NCI-H2081 treated with DMSO at 0.1 percent for 48 hours (cell line): ENCODE measurements at places on chromosomes 3 and 15.

DNA sequence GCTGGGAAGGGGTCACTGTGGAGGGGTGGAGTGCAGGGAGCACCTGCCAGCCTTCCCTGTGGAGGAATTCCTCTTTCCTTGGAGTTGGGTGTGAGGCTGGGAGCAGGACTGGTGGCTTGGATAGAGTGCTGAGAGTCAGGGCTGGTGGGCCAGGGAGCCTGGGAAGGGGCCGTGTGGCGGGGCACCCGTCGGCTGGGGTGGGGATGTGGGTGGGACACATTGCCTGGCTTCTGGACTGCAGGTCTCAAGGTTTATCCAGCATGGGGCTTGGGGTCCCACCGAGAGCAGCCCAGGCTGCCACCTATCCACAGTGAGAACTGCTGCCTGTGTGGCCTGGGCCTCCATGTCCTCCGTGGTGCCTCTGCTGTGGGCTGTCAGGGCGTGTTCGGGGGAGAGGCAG lies 4.7 kb downstream of the PLXNA1 start:
- no peak for DNase-seq

DNA sequence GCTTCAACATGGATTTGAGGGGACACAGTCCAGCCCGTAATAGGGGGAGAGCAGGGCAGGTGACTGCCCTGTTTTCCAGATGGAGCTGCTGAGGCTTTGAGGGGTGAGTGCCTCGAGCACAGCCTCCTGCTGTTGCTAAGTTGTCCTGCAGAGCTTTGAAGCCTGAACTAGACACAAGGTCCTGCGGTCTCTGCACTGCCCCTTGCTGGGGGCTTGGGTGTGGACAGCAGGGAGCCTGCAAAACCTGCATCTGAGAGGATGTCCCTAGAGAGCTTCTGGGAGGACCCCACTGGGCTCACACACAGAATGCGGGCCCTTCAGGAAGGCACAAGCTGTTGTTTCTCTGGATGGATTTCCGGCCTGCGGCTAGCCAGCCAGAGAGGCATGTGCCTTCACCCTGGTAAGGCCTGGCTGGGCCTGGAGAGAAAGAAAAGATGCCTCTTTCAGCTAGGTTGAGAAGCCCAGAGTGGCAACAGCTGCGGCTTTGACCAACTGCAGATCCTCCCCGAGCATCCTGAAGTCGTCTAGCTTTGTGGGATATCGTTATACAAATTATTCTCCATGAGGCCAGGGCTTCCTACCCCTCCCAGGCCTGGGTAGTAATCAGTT lies 226.2 kb downstream of the SLCO3A1 start:
- no peak for DNase-seq

DNA sequence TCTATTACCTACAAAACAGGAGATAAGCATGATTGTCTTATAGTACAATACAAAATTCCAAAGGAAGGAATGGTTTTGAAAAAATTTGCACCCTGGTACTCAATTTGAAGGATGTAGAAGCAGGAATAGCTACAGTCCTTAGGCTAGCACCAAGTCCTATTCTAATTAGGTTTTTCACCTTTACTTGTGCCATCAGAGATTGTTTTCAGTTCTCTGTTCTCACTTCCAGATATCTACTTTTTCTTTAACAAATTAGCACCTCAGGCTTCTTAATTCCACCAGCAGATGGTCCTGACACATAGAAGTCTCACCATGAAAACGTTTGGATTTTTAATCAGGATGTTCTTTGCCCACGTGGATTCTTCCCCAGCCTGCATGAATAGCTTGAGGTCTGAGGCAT lies 43.8 kb downstream of the IL5RA start:
- DNase-seq, result no peak

DNA sequence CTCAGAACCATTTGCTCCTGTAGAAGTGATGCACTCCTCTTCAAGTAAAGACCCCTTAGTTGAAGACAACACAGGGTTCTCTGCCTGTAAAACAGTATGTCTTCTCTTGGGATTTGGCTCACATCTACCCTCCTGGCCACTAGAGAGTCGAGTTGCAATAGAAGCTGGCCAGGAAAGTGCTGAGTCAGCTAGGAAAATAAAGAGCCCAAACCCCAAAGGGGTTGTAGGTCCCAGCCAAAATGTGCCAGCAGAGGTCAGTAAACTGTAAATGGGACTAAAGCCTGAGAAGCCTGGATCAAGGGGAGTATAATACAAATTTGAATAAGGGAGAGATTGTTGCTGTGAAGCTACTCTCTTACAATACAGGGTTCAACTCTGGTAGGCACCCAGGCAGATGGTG lies 37.2 kb upstream of the THBS1 start:
- DNase-seq, result no peak

GRCh38 chr3:71962561-71963240 lies 177.8 kb upstream of the PROK2 start:
- peak; percentile 26 for DNase-seq

- no peak for DNase-seq
Observed at GRCh38 chr3:142035308-142035922, 113.9 kb downstream of the TFDP2 start.

- no peak for DNase-seq
Observed at GRCh38 chr3:73586190-73586589, 38.6 kb downstream of the PDZRN3 start.

DNA sequence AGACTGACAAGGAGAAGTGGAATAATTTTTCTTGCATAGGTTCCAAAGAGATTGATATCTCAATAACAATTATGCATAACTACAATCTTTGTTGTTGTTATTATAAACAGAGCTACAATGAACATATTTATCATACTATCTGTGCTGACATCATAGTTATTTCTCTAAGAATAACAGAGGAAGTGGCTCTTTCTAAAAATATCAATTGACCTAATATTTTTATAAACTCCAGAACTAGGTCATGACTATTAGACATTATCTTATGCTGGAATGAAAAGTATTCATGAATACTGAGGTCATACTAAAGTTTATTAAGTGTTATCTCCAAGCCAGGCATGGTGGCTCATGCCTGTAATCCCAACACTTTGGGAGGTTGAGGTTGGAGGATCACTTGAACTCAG lies 114.1 kb downstream of the DCLK3 start:
- no peak for DNase-seq

- DNase-seq, result no peak
Observed at GRCh38 chr3:111315930-111316587, 225.9 kb upstream of the CD96 start.

- DNase-seq, result no peak
Observed at GRCh38 chr3:189212681-189213080, 40.9 kb downstream of the TPRG1 start.

GRCh38 chr3:155307183-155307582 lies 13.7 kb upstream of the STRIT1 start:
- DNase-seq, result no peak

- no peak for DNase-seq
Observed at GRCh38 chr15:97921296-97921865, 39.1 kb upstream of the ARRDC4 start.

DNA sequence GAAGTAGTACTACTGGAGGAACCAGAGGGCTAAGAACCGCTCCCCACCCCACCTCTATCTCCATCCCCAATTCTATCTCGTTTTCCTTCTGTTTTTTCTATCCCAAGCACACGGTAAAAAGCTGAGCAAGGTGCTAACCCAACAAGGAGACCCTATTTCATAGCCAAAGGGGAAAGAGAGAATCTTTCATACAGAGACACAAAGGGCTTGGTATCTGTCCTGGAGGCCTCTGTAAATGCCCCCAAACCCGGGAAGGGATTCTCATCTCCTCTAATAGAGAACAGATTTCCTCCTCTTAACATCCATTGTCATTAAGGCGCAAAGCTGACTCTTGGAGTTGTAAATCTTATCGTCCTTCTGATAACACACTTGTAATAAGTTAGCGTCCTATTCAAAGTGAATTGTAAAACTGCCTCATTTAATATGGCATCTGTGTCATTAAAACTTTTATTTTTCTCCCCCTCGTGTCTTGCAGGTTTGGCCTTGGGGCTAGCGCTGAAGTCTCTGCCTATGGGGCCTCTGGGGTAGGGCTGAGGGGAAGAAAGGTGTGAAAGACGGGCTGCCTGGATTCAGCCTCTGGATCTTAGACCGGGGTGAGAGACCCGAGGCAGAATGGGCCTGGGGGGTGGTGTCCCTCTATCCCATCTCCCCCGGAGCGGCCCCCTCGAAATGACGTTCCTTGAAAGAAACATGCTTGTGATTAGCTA lies 12.1 kb downstream of the NR2F2 start:
- DNase-seq, result no peak

GRCh38 chr3:51591231-51591630 lies 52.7 kb downstream of the RAD54L2 start:
- DNase-seq, result no peak

DNA sequence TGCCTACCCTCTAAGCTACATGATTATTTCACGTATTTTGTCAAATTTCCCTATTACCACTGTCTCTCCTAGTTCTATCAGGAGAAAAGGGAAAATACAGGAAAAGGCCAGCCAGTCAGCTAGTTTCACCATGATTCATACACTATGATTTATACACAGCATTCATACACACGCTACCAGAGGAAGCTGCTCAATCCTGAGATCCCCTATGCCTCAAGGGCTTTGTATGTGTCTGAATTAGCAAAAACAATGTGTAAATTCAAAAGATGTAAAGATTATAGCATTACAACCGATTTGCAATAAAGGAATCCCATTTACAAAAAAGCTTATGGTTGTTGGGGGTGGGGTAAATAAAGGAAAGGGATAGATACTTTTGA lies 3.1 kb upstream of the ACKR4 start:
- no peak for DNase-seq

DNA sequence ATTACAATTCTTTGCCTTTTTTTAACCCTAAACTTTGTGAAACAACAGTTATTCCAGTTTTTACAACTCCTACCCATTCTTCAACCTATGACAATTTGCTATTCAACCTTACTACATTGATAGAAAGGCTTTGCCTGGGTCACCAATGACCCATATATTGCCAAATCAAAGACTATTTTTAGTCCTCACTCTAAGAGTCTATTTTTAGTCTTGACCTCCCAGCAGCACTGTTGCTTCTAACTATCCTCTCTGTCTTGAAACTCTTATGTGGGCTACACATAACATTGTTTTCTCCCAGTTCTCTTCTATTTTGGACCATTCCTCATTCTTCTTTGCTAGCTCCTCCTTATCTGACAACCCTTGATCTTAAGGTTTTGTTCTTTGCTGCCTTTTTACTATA lies 71.4 kb downstream of the C3orf80 start:
- DNase-seq, result no peak

GRCh38 chr3:173301647-173302046 lies 95.9 kb upstream of the NLGN1 start:
- no peak for DNase-seq

DNA sequence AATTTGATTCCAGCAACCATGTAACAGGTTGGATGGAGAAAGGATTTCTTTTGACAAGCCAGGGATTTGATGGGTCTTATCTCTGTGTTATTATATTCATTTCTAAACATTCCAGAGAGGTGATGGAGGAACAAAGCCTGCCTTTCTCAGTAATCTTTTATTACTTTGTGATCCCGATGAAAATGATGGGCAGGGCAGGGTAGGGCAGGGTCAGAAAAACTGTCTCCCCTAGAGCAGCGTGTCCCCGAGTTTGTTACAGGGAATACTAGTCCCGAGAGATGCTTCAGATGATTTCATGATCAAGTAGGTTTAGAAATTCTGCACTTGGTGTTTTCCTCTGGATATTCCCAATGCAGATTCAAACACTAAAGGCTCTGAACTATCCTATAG lies 111.8 kb upstream of the RGMA start:
- DNase-seq, result no peak

DNA sequence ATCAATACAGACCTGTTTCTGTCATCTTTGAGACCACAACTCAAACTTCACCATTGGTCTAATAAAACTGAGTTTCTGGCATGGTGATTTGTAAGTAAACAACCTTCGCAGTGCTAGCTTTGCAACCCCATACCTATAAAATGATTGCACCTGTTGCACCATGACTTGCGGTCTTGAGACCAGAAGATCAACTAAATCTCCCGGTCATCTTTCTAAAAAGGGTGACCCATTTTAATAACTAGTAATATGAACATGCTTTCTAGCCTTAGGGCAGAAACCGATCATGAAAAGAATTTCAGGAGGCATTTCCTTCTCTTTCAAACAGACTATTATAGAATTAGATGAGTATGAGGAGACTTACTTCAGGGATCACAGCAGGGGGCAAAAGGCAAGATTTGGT lies 151.9 kb upstream of the ZNF385D start:
- DNase-seq, result no peak

DNA sequence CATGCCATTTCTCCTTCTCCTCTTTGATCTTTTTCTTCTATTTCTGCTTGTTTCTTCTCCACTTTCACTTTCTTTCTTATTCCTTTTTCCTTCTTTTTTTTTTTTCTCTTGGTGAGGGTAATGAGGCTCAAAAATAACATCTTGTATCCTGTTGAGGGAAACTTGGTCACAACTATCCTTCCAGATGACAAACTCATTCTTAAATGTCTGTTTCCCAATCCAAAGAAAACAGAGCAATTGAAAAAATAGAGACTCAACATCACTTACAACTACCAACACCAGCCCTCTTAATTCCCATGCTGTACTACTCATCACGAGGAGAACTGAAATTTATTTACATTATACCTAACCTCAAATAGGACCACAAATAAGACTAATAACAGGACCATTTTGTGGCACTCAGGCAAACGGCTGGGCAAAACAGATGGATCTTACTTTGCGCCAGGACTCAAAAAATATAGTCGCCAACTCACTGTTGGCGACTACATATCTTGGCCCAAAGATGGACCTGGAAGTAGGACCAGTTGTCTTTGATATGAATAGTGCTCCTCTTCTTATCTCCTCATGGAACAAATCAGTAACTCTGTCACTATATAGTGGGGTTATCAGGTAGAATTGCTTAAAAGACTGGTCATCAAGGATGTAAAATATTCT lies 343.9 kb downstream of the ZBTB20 start:
- DNase-seq, result no peak

DNA sequence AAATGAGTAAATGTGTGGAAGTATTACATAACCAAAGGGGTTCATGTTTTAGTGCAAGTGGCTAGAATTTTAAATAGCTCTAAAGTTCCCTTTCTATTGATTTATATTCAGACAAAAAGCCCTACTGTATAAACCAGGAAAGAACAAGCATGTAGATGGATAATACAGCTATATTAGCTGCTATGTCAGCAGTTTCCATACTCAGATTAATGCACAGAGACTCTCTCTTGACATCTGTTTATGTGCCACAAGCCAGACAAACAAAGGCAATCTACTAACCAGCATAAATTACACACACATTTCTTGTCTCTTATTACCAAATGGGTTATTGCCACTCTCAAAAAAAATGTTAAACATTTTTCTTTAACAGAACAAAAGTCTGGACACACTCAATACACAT lies 760.1 kb upstream of the NECTIN3 start:
- DNase-seq, result no peak
